ENCODE measurements at places on chromosomes 7 and 10.

- no peak for DNase-seq
Observed at GRCh38 chr7:106126170-106126938, 14.2 kb upstream of the SYPL1 start.

DNA sequence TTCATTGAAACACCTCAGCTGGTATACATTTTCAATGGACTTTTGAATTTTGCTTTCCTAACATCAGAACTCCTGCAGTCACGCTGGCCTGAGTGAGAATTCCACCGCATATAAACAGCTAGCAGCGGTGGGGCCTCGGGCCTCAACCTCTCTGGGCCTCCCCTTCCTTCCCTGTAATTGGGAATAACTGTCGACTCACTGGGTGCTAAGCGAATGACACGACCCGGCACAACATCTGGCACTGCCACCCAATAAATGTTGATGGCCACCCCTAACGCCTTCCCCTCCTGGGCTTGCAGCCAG, 670 bp downstream of the RCC1L start:
- DNase-seq = no peak

GRCh38 chr10:98361131-98362025, 53.6 kb downstream of the PYROXD2 start:
- peak; percentile 91 for DNase-seq

DNA sequence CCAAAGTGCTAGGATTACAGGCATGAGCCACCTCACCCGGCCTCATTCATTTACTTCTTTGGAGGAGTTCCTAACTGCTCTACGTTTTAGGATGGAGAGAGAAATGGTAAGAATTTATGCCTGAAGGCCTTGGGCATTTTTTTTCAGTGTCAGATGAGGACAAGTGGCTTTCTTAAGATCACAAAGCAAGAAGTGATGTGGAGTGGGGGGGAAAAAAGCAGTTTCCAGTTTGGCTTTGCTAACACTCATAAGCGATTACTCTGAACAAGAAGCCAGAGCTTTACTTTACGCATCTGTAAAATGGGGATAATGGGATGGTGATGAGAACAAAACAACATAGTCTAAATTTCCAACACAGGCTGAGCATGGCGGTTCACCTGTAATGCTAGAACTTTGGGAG, 2.6 kb upstream of the PPIA start:
- no peak for DNase-seq

DNA sequence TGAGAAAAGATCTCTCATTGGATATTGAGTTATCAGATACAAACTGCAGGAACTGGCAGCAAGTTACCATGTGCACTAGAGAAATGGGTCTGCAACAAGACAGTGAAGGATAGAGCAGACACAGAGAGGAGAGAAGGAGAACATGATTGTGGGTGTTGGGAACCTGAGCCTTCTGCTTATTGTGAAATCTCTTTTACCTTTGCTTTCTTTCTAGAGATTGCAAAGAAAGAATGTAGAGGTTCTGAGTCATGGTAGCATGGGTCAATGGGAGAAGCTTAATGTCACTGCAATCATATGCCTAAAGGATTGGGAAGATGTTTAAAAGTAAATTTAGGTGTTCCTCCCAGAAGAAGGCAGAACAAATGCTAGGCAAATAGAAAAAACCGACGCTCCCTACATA, 821.4 kb downstream of the CCSER2 start:
- no peak for DNase-seq

DNA sequence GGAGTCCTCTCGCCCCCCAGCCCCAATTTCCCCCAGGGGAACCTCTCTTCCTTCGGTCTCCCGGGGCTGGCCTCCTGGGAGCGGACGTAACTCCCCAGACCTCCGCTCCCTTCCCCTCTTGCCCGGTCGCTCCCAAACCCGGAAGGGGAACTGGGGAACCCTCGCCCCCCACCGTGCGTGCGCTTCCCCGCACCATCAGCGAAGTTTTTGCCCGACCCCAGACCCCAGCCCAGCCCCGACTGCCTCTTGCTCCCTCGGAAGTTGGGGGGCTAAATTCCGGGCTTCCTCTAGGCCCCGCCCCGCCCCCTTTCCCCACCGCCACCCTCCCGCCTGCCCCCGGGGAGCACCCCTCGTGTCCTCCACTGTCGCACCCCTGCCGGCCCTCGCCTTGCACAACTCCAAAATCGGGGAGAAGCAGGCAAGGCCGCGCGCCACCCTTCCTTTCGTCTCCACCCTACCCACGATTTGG, 436 bp downstream of the GNB2 start:
- no peak for DNase-seq

- DNase-seq = no peak
Observed at GRCh38 chr10:44312401-44312800, 72.5 kb downstream of the CXCL12 start.

GRCh38 chr7:1329261-1329660, 96.6 kb downstream of the UNCX start:
- DNase-seq = no peak

DNA sequence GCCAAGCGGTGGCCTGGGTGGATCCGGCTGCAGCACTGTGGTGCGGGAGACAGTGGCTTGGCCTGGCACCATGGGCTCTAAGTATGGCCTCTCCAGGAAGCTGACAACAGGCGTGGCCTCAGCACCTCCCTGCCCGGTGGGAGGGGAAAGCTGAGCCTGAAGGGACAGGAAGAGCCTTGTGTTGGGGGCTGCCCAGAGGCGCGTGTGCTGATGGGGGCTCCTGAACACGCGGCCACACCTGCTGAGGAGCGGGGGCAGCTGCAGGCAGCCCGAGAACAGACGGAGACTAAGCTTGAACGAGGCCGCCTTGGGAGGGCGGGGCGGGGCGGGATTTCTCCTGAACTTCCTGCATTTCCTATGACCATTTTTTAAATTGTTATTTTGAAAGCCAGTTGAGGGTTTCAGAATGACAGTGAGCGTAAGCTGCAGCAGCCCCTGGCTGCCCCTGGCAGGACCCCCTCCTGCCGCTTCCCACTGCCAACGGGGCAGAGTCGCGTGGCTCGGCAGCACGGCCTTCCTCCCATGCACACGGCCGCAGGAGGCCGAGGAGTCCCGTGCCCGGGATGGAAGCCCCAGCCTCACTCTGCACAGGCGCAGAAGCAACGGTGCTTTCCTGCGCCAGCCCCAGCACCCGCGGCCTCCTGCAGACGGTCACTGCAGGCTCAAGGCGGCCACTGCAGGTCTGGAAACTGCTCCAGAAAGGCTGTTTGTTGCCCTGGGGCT, 43.2 kb downstream of the DPYSL4 start:
- no peak for DNase-seq

- DNase-seq = no peak
Observed at GRCh38 chr7:100676501-100677306, 3.2 kb downstream of the GNB2 start.

DNA sequence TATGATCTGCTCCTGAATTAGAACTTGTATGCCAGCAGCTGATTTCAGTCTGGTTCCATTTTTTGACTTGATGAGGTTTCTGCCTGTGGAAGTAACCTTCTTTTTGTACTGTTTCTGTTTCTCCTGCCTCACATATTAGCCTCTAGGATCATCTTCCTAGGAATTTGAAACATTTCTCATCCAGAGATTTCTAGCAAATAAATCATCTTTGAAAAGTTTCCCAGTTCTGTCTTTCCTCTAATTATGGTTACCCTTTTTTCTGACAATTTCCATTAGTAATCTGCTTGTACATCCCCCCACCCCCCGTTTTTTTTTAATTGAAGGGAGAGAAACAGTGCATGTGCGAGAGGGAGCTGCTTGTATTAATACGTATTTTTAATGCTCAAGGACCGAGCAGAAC, 92.2 kb downstream of the NRF1 start:
- DNase-seq = no peak

DNA sequence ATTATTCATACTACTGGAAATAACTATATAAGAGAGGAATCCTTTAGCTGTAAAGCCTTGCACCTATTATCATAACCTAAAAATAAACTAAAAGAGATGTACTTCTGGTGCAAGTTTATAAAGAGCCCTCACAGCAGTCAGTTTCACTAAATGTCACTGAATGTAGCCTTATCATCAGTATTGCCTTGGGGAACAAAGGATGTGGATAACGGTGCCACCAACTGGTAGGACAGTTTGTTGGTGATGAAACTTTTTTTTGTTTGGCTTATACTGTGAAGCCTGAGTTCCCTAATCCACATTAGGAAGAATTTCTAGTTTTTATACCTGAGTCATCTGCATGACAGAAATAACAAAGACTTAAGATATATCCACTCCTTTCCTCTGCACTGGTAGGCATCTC, 117.9 kb upstream of the COL1A2 start:
- DNase-seq = peak; percentile 39

DNA sequence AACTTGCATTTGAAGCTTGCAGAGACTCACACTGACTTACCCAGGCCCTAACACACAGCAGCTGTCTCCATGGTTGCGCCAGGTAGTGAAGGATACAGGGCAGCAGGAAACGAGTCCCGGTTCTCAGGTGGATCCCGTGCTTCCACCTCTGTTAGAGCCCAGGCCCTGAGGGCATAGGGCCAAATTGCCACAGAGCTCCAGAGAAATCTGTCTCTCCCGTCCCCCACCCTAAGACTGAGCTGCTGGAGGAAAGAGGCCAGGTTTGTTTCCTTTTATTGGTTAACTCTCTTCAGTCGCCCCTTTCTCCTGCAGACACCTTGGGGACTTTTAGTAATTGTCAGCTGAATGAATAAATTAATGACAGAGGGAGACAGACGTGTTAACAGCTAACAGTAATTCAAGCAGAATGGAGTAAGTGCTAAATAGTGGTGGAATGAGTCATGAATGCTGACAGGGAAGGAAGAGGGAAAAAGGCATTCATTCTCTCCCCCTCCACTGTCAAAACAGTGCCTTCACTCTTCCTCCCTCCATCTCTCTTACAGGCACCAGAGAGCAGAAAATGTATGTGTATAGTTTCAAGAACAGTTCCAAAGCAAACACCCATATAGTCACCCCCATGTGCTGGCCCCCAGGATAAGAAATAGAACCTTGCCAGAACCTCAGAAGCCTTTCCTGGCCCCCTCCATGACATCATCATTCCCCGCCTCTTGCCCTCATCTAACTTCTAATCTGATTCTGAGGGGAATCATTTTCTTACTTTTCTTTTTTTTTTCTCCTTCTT, 16.8 kb upstream of the DLG5 start:
- DNase-seq = no peak

DNA sequence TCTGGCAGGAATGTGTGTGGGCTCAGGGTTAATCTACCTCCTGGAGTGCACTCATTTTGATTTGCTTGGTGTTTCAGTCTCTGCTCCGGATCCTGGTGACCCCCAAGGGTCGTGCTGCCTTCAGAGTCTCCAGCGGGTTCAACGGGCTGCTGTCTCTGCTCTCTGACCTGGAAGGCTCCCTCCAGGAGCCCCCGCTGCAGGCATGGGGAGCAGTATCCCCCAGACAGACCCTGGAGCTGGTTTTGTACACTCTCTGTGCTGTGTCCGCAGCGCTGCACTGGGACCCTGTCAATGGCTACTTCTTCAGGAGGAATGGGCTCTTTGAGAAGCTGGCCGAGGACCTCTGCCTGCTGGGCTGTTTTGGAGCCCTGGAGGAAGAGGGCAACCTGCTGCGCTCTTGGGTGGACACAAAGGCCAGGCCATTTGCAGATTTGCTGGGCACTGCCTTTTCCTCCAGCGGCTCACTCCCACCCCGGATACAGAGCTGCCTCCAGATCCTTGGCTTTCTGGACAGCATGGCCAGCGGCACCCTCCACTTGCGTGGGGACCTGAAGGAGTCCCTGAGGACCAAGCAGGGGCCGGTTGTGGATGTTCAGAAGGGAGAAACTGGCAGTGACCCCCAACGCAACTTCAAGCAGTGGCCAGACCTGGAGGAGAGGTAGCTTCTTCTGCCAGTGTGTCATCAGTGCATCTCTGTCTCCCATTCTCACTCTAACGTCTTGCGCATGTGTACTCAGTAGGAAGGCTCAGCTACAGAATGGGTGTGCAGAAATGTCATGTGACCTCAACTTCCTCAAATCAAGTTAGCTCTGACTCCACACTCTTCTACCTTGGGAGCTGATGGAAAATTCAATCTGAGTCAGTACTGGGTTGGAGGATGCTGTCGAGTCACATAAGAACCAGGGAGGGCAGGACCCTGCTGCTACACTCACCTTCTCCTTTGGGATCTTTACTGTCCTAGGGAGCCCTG, 58.5 kb downstream of the WDFY4 start:
- DNase-seq = no peak

- DNase-seq = no peak
Observed at GRCh38 chr7:26574476-26574875, 282.8 kb downstream of the SNX10 start.

GRCh38 chr7:144497282-144497681, 93.8 kb upstream of the NOBOX start:
- DNase-seq = no peak

- DNase-seq = no peak
Observed at GRCh38 chr10:124554085-124554858, 92.6 kb downstream of the LHPP start.

DNA sequence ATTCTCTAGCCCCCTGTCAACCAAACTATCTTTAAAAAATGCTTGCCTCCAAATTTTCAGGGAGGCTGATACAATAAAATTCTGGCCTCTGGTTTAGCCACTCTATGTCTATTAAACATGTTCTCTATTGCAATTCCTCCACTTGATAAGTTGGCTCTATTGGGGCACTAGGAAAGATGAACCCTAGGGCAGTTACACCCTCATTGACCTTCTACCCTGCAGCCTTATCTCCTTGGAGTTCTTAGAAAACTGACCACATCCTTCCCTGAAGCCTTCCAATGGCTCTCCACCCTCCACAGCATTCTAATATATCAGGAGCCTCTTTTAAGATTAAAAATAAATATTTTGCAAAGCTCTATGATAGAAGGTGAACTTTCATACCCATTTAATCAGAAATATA, 30.6 kb downstream of the SVOPL start:
- DNase-seq = no peak

GRCh38 chr7:29343399-29343798, 148.8 kb downstream of the CHN2 start:
- no peak for DNase-seq

DNA sequence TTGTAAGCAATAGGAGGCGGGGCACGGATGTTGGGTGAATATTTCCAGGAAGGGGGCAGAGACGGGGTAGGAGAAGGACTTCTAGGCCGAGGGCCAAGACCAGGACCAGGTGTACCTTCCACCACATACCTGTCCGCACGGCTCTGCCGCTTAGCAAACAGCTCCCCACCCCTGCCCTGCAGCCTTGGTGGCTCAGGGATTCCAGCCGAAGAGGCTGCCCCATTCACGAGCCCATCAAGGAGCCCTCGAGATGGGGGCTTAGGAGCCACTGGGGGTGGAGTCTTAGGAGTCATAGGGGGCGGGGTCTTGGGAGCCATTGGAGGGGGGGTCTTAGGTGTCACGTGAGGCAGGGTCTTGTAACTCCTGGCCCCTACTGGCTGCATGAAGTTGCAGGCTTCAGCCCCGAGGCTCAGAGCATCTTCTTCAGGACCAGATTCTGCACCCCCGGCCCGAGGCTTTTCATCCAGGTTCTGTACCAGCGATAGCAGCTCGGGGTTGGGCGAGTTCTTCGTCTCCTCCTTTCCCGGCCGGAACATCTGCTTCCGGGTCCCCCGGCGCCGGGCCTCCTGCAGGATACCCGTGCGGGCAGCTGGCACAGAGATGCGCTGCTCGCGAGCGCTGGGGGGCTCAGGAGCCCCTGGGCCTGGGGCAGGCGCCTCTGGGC, 6.1 kb upstream of the MYOZ1 start:
- no peak for DNase-seq

GRCh38 chr7:108503112-108504026, 22.6 kb downstream of the PNPLA8 start:
- no peak for DNase-seq

GRCh38 chr10:110226926-110227641, 19.7 kb downstream of the MXI1 start:
- no peak for DNase-seq

All from MM.1S (cell line).